ENCODE measurements at places on chromosomes 3 and 15.
A peak's percentile ranks its signal among the peaks of the same experiment; 100 is the strongest.

DNA sequence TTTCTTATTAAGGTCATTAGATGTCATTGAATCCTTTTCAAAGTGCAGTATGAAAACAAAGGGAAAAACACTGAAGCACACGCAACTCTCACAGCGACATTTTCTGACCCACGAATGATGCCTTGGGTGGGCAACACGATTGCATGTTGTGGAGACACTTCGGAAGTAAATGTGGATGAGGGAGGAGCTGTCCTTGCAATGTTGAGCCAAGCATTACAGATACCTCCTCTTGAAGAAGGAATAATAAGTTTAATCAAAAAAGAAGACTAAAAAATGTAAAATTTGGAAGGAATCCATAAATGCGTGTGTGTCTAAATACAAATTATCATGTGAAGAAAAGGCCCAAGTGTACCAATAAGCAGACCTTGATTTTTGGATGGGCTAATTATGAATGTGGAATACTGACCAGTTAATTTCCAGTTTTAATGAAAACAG is 16.9 kb downstream of the THBS1 start:
- no peak for DNase-seq

DNA sequence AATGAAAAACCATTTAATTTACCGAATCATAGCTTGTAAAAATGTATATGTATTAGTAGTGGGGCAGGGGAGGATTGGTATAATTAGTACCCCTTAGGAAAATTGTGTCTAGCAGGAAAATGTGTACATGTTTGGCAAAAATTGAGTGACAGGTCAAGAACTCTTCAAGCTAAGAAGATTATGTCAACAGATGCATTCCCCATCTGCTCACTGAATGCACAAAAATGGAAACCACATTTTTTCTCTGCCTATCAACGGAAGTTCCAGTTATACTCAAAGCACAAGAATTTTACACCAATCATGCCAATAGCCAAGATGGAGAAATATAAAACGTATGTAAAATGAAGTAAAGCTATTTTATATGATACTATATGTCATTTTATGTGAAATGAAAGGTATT is 377.8 kb downstream of the KCNH8 start:
- DNase-seq, result no peak

GRCh38 chr3:125232401-125232800 is 19.9 kb upstream of the SLC12A8 start:
- no peak for DNase-seq

DNA sequence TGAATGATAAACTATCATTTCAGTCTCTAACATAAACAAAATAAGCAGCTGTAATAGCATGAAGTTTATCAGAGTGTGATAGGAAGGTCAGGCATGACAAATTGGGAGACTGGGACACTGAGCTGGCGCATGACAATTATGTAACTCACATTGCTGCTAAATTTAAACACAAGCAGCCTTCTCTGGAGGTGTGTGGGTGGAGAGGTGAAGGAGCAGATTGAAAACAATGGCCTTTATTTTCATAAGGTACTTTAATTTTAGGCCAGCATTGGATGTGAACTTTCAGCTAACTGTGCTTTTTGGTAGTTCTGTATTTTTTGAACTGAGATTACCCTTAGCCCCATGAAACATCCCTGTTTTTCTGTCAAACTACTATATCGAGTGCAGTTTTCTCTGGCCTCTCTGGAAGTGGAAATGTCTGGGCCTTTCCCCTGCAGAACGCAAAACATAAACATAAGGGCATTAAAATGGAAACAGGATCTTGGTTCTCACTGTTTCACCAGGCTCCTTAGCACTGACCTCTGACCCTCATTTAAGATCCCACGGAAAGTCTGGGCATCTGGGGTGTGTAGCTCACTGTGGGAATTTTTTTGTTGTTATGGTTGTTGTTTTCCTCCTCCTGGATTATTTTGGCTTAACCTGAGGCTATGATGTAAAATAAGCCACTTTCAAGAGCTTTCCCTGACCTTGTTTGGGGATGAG is 160.1 kb upstream of the DPH6 start:
- no peak for DNase-seq

DNA sequence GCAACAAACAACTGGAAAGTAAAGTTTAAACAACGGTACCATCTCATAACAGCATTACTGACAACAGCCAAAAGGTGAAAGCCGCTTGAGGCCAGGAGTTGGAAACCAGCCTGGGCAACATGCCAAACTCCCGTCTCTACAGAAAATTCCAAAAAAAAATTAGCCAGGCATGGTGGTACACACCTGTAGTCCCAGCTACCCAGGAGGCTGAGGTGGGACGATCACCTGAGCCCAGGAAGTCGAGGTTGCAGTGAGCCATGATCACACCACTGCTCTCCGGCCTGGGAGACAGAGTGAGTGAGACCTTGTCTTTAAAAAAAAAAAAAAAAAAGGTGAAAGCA is 4.4 kb downstream of the TNK2 start:
- no peak for DNase-seq

DNA sequence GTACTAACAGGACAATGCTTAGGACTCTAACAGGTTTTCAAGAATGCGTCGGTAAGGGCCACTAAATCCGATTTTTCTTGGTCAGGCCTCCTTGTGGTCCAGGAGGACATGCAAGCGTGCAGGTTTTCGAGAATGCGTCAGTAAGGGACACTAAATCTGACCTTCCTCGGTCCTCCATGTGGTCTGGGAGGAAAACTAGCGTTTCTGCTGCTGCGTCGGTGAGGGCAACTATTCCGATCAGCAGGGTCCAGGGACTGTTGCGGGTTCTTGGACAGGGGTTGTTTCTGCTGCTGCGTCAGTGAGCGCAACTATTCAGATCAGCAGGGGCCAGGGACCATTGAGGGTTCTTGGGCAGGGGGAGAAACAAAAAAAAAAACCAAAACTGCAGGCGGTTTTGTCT is 7.8 kb upstream of the UBP1 start:
- no peak for DNase-seq

- DNase-seq, result no peak
Measured at GRCh38 chr3:125478326-125478725, 41.7 kb downstream of the SNX4 start.

DNA sequence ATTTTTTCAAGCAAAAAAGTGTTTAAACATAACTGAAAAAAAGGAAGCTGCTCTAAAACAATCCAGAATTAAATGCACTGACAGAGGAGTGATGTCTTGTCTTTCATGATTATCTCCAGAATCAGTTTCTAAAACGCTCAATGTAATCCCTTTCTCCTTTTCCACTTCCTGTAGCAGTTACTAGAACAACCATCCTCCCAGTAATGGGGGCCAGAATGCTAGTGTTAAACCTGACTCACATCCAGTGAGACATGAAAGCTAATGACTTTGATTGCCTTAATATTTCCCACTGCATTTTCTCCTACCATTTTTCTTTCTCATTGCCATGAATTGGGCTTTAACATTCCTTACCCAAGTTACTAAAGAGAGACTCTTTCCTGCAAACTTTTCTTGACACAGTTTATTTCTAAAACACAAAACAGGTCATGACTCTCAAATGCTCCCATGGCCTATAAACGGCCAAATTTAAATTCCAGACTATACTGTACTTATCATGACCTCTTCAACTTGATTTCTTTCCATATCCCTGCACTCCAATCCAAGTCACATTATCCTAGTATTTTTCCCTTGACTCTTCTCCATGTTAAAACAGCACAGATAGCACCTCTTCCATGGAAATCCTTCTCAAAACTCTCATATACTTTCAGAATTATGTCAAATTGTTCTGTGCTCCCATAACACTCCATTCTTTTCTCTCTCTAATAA is 341.4 kb downstream of the NAALADL2 start:
- no peak for DNase-seq

DNA sequence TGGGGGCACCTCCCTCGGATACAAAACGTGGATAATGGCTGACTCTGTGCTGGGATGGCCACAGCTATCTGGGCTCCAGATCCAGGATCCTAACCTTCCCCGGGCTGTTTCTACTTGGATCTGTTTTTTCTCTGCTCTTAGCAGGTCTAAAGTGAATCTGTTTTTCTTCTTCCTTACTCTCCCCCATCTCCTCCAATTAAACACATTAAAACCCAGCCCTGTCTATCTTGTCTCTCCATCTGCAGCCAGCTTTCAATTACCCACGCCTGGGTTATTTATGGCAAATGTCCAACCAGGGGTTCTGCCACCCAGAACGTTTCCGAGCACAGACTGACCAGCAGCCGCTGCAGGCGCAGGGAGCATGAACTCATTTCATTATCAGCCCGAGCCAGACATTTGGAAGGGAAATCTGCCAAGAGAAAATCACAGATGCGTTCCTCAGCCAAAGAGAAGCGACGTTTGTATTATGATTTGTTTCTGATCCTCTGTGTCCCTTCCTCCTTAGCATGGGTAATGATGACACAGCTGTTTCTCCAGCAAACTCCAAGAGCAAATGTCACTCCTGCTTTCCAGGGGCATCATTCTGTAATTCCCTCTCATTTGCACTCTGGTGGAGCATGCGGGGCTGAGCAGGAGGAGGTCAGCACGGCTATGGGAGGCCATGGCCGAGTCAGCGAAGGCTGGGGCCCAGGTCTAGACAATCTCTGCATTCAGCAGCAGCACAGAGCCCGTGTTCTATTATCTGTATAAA is 42.0 kb downstream of the UMPS start:
- DNase-seq, result no peak

DNA sequence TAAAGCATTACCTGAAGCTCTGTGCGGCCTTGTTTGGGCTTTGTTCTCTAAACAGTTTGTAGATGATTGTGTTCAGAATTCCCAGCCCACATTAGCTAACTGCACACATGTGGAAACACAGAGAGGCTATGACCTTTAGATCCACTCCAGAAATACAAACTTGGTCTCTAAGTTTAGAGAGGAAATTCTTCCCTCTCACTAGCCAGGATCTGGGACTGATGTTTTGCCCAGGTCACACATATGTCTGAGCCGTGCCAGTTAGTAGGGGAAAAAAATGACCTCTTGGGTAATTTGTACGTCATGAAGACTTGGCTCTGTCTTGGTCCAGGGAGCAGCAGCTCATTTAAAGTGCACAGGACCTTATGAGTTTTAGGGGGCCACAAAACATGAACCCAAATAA is 223.1 kb downstream of the RBMS3 start:
- DNase-seq, result no peak

DNA sequence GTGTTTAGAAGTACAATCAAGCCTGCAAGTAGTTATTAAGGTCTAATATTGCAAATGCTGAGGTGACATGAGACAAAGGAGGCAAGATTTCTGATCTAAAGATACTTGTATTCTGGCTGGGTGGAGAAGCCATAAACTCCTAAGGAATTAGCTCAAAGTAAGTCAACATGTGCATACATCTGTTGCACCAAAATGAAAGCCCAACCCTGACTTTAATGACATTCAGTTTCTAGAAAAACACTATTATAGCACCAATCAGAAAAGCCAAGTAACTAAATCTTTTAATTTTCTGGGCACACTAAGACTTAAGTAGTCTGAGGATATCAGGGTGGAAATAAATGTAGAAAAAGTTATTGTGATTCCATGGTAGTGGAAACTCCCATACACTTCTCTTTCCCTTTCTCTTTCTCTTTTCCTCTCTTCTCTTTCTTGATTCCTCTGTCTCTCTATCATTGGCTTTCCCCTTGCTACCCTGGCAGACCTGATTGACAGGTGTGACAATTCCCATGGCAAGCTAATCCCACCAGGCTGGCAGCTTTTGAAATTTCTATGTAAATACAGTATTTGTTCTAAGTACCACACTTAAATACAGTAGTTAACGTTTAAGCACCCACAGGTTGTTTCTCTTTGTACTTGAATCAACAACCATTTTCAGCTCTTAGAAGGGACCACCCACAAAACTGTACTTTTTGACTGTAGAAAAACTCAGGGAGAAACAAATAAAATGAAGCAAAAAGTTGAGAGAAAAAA is 528.4 kb upstream of the SEMA6D start:
- no peak for DNase-seq

DNA sequence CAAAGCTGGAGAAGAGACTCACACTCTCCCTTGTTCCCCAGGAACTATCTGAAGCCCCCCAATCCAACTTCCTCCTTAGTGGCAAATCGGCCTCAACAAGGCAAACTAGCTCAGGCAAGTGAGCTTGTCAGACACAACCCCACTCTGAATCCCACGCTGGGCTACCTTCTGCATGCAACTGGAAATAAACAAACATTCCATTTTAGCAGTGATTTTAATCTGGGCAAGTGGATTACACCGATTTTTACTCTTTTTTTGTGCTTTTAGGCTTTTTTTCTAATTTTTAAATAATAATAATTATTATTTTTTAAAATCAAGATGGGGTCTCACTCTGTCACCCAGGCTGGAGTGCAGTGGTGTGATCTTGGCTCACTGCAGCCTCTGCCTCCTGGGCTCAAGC is 2.9 kb upstream of the NOX5 start:
- DNase-seq, result no peak

GRCh38 chr15:70192041-70192440 is 94.3 kb upstream of the TLE3 start:
- DNase-seq, result no peak

- DNase-seq, result no peak
Measured at GRCh38 chr15:57227166-57227565, 149.1 kb upstream of the CGNL1 start.

GRCh38 chr3:124837730-124838186 is 49.4 kb downstream of the ITGB5 start:
- no peak for DNase-seq

DNA sequence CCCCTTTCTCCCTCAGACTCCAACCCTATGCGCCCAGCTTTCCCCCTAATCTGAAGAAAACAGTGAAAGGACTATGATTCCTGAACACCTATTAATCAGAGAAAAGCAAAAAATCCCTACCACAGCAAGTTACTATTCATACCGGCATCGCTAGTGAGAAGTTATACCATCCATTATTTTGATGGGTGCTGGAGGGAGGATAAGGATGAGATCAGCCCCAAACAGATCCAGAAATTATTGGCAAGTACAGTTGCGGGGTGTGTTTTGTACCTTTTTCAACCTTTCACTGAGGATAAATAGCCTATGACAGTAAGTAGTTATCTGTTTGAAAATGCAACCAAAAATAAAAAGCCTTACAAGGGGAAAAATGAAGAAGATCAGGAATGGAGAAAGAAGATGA is 59.9 kb upstream of the ADAMTS9 start:
- DNase-seq, result no peak

GRCh38 chr3:27666708-27667107 is 55.4 kb downstream of the EOMES start:
- DNase-seq, result peak; percentile 93

- no peak for DNase-seq
Measured at GRCh38 chr3:42067326-42067725, 23.8 kb upstream of the TRAK1 start.

DNA sequence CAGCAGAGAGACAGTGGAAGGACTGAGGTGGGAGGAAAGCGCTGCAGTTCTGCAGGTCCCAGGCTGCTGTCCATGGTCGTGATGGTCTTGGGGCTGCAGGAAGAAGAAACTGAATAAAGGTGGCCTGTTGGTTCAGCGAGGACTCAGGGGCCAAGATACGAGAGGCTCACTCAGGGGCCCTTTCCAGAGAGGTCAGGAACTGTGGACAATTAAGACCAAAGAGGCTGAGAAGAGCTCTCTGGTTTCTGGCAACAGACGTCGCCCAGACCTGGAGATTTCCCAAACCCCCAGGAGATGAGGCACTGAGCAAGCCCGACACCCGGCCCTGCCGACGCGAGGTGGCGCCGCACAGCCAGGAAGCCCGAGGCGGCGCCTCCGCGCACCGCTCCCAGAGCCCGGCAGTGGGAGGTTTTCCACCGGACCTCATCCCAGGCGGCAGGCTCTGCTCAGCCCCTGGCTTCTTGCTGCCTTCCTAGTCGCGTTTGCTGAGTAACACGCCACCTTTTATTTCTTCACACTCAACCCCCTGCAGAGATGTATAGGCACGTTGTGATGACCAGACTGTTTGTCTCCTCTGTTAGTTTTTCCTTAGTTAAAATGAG is 56.4 kb upstream of the ARRDC4 start:
- peak; percentile 34 for DNase-seq
